ENCODE measurements at places on chromosomes 2 and 18.

DNA sequence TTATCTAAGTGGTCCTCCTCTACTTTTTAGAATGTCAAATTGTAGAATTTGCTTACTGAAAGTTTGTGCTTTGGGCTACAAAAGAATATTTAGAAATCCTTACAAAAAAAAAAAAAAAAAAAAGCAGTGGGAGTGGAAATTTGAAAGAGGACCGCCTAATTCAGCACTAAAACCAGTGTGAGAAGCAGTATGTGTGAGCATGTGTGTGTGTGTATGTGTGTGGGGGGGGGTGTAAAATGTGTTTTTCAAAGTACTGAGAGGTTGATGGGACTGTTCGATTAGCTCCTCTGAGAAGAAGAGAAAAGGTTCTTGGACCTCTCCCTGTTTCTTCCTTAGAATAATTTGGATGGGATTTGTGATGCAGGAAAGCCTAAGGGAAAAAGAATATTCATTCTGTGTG, at the start of gene VIT:
Gene VIT (plus strand): TSS at position 175 of the 400 bp plus-strand sequence. CDS start 19,664 bp downstream, outside the sequence.
- DNase-seq = no peak

GRCh38 chr2:46058140-46058539, 239.1 kb upstream of the EPAS1 start:
- no peak for DNase-seq

- no peak for DNase-seq
Measured at GRCh38 chr2:178707476-178707875, 99.7 kb downstream of the TTN start.

- DNase-seq = no peak
Measured at GRCh38 chr2:96898641-96899412, 28.9 kb upstream of the SEMA4C start.

DNA sequence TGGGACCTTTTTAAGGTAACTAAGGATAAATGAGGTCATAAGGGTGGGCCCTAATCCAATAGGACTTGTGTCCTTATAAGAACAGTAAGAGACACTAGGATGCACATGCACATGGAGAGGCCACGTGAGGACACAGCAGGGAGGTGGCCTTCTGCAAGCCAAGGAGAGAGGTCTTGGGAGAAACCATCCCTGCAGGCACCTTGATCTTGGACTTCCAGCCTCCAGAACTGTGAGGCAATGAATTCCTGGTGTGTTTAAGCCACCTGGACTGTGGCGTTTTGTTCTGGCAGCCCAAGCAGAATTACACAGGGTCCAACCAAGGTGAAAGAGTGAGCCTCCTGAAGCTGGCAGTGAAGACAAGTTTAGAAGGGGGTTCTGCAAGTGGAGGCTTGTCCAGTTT, 89.6 kb upstream of the IL1R2 start:
- DNase-seq = no peak

DNA sequence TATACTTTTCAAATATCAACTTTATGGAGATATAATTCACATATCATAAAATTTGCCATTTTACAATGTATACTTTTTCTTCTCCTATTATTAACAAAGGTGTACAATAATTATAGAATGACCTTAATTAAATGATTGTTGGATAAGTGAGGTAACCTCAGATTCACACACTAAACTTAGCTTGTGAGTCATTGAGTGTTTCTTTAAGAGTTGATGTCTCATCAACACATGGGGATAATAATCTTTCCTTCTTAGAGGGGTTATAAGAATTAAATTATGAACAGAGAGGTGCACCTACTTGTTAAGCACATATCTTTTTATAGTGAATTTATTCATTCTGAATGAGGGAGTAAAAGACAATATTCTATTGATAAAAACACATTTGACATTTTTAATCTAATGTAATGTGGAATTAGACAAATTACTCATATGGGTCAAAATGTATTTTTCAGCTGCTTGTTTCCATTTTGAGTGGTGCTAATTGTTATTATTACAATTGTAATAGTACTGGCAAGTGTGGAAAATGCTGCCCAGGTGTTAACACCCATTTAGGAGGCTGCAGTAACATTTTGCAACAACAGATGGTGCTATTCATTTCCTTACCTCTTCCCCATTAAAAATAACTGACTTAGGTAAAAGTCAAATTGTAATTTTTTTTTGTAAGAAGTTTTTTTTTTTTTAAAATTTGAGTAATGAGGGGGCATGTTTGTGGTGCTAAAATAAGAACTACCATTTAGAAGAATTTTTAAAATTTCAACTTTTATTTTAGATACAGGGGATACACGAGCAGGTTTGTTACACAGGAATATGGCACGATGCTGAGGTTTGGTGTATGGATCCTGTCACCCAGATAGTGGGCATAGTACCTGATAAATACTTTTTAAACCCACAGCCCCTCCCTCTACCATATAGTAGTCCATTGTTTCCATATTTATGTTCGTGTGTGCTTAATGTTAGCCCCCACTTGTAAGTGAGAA, 32.1 kb upstream of the DYNAP start:
- peak; percentile 9 for DNase-seq

DNA sequence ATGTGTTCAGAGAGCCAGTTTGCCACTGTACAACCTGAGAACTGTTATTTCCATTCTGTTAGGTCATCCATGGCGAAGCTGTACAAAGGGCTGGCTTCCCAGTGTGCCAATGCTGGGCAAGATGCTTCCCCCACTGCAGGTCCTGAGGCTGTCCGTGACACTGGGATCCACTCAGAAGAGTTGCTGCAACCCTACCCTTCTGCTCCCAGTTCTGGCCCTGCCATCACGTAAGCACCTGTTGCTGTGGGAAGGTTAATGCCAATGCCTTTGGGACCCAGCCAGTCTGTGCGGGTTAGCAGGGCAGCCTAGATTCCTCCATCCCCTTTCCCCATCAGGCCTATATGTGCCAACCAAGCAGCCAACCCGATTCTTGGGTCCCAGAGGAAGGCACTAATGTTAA, 68.3 kb downstream of the ARHGEF33 start:
- no peak for DNase-seq

- no peak for DNase-seq
Measured at GRCh38 chr2:96386470-96386869, 50.9 kb downstream of the NCAPH start.

- no peak for DNase-seq
Measured at GRCh38 chr18:75240433-75240832, 29.8 kb downstream of the TSHZ1 start.

GRCh38 chr18:35005963-35006577, 35.1 kb upstream of the MAPRE2 start:
- DNase-seq = peak; percentile 60

DNA sequence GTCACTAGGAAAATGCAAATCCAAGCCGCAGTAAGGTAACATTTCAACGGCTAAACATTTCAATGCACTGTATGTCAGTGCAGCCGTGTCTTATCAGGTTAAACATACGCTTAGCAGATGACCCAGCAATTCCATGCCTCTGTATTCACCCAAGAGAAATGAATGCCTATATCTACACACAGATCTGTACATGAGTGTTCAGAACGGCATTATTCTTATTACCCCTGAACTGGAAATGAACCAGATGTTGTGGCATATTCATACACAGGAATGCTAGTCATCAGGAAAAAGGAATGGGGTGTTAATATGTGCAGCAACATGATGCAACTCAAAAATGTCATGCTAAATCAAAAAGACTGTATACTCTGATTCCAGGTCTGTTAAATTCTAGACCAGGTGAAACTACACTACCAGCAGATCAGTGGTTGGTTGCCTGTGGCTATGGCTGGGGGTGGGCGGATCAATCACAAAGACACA, 80.4 kb upstream of the RPL31 start:
- DNase-seq = no peak

- no peak for DNase-seq
Measured at GRCh38 chr2:42860319-42861094, 68.1 kb upstream of the HAAO start.

DNA sequence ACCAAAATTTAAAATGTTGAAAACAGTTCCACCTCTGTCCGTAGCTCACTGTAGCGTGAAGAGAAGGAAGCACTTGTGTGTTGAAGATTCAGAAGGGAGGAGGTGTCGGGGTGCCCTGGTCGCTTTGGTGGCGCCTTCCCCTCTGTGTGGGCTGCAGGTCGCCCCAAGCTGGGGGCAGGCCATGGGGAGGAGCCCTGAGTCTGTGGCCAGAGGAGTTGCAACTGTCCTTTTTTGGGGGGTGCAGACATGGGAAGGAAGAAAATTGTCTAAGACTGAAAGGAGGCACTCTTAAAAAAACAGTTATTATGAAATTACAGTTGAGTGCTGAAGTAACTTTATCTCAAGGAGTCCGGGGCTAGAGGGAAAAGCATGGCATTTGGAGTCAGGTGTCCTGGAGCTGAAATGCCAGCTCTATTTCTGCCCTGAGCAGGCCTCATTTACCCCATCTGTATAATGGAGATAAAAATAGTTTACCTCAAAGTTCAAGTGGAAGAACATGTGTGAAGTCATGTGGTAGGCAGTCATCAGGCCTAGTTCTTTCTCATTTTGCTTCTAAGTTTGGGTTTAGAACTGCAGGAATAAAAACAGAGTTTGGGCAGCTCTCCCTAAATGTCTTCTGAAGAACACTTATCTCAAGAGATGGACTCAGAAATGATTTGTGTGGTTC, 82.1 kb downstream of the RNF144A start:
- no peak for DNase-seq

GRCh38 chr2:140274891-140275290, 1494.7 kb upstream of the NXPH2 start:
- no peak for DNase-seq

DNA sequence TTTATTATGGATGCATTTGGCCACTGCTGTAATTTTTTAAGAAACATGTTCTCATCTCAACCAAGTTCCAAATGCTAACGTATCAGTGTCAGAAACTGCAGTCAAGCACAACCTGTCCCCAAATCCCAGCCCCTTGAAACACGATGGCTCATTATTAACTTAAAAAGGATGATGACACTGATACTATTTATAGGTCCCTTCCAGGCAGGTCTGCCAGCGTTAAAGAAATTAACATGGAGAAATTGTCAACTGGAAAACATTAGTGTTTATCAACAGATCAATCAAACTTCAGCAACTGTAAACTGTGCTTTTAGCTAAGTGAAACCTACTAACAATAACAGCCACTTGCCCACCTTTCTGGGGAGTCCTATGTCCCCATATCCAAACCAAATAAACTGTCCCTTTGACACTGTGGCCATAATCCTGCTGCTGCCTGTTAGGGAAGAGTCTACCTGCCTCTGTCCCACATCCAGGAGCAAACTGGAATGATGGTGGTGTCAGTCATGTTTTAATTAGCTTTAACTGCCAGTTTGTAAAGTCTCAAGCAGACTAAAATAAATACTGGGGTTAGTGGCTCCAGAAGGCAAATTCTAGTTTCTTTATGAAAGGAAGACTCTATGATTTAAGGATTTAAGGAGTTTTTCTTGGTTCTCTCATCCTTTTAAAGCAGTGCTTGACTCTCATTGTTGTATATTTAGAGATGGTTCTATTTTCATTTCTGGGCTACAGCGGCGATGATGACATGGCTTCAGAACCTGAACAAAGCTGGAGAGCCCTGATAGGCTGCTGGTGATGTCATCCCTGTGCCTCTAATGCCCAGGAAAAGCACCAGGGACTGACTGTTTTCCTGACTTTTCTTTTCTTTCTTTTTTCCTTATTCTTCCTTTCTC, 583.6 kb upstream of the PIK3C3 start:
- no peak for DNase-seq

- no peak for DNase-seq
Measured at GRCh38 chr2:136927156-136927555, 161.8 kb downstream of the THSD7B start.

DNA sequence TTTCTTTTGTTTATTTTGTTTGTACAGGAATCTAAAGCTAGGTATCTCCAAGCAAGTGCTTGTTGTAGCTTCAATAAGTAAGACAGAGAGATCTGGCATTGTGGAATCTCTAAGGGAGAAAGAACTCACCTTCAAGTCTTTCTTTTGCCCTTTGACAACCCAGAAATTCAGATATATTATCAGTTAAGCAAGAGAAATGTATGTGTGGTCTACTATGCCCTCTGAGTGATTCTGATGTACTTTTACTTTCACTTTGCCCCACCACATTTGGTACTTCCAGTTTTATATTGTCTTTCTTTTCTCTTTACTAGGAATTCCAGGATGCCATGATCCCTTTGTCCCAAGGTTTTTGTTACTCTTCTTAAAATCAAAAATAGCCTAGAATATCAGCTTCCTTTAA, 259.6 kb upstream of the PIK3C3 start:
- DNase-seq = no peak

GRCh38 chr2:239225871-239226561, 174.8 kb downstream of the HDAC4 start:
- no peak for DNase-seq

GRCh38 chr2:71671895-71672825, 218.8 kb downstream of the DYSF start:
- DNase-seq = no peak

- no peak for DNase-seq
Measured at GRCh38 chr2:16048466-16048865, 108.1 kb downstream of the MYCN start.

GRCh38 chr2:53880756-53881155, 21.0 kb upstream of the GPR75 start:
- no peak for DNase-seq

DNA sequence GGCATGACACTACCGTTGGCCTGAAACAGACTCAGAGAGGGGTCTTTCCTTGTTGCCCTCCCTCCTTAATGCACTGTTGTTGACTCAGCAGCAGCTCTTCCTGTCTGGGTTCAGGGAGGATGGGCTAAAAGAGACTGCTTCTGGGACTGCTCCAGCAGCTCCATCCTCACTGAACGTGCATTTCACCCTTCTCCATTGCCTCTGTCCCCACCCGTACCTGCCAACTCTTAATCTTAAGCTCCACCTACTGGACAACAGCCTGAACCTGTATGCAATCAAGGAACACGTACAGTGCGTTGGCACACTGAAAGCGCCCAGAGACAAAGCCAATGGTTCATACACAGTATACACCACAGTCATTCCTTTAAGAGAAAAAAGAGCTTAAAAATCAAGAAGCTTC, 230.8 kb upstream of the RAB6C start:
- DNase-seq = no peak

DNA sequence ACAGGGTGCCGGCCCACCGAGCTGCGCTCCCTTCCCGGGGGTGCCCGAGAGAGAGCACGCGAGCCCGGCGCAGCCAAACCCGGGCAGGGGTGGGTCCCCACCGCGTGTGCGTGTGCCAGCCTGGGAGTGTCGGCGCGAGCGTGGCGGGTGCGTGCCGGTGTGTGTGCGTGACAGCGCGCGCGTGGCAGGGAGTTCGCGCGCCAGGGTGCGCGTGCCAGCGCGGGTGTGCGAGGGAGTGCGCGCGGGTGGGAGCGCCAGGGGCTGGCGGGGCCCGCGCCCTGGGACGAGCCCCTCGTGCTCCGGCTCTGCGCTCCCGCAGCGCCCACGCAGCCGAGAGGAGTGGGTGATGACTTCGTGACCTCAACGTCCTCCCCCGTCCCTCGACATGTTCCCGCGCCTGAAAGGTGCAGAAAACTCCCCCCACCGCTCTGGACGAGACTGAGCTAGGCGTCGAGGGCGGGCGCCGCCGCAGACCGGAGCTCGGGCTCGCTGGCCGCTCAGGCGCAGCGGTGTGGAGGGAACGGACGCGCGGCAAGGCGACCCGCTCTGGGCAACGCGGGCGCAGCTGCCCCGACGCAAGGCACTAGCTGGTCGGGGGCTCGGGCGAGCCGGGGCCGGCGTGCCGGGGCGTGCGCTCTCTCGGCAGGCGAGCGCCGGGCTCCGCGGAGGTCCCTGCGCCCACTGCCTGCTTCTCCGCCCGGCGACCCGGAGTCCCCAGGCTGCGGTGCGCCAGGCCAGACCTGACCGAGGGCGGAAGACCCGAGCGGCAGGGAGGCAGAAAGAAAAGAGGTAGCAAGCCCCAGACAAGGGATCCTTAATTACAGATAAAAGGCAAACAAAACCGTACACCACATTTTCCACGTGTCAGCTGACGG, 582.8 kb downstream of the ZEB2 start:
- no peak for DNase-seq

GRCh38 chr2:231198291-231199173, at the start of gene ARMC9:
TSS of gene ARMC9 (plus strand) at chr2:231198631. CDS start at chr2:231206239, 7,608 bp downstream.
- DNase-seq = peak; percentile 51

GRCh38 chr2:235496239-235496621, 2.4 kb downstream of the AGAP1 start:
- no peak for DNase-seq

Data from hematopoietic multipotent progenitor cell (in vitro differentiated cells).